ENCODE measurements at places on chromosomes 5 and 9.

DNA sequence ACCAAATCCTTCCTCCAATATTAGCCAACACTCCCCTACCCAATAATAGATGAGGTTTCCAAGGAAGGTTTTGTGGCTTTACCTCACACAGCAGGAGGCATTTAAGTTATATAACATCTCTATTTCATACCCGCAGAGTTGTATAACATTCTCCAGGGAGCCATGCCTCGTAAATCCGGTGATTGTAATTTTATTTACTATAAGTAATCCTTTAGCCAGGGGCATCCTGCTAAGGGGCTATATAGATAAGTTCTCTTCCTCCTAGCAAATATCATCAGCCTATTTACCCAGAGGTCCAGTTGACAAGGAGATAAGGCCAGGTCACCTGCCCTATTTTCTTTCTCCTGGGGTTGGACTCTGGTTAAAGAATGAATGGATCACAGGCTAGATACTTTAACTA lies 2051.0 kb downstream of the EFNA5 start:
- DNase-seq = no peak

DNA sequence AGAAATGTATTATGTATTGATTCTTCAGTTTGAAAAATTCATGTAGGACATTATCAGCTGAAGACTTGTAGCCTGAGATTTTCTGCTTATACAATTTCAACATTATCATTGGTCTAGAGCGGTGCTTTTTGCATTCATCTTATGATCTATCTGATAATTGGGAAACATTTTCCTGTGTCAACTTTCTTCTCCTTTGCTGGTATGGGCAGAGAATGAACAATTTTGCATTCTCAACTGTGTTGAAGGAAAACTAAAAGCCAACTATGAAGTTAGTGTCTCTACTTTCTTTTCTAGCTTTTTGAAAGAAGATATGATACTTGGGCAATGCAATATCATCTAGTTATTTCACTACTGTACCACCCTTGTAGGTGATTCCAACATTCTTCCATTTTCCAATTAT lies 10.3 kb downstream of the ZFR start:
- DNase-seq = no peak

GRCh38 chr9:89924611-89925010 lies 319.8 kb downstream of the GADD45G start:
- no peak for DNase-seq

- DNase-seq = no peak
Observed at GRCh38 chr5:67746103-67746502, 469.5 kb upstream of the PIK3R1 start.

DNA sequence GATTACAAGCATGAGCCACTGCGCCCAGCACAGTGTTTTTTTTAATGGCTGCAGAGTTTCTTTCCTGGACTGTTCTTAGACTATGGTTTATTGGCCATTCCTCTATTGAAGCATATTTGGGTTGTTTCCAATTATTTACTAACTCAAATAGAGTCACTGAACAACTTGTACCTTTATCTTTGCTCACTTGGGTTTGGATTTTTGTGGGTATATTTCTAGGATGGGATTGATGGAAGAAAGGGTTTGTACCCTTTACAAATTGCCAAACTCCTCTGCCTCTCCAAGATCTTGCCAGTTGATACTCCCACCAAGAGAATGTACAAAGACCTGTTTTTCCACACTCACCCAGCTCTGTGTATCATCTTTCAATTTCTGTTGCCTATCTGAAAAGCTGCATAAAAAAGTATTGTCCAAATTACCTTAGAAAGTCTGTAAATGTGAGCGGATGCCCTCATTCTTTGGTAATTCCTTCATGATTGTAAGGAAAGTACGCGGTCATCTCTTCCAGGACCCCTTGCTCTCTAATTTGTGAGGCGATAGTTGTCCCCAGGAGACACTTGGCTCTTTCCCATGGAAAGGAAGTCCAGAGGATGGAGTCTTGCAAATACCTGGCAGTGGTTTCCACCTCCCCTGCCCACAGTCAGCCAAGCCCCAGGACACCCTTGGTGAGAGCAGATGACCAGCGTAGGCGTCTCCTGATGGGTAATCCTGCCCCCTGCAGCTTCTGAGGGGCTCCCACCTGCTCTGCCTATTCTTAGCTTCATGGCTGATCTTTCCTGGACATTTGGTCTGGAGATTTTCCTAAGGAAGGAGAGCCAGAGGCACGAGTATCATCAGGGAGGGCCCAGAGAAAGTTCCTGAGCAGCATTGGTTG lies 33.0 kb downstream of the ARHGEF37 start:
- DNase-seq = no peak

GRCh38 chr5:93573354-93574351 lies 7.4 kb downstream of the NR2F1-AS1 start:
- no peak for DNase-seq

DNA sequence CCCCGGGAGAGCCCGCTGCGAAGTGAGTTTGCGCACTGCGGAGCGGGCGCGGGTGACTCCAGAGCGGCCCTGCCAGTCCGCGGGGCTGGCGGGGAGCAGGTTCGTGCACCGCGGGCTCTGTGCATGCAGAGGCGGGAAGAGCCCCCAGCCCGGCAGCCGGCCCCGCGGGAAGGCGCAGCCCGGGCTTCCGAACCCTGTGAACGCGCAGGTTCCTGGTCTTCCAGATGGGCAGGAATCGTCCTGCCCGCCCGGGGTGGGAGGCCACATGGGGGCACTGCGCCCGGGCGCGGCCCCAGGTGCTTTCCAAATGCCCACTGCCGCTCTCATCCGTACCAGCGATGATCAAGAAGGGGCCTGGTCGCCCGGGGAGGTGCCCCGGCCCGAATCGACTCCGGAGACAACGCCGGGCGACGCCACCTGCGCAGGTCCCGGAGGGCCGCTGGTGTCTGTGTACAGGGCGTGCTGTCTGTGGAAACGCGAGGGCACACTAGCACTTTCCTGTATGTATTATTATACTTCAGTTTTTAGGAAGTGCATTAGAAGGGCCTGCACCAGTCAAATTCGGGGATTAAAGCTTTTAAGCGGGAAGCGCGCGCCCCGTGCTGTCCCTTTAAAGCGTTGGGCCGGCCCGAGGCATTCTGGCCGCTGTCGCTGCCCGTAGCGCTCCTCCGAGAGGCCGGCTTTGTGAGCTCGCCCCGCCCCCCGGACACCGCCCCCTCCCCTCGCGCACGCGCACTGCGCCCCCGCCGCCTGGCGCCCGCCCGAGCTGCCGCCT lies at the start of gene WDR5:
Gene WDR5 (plus strand): TSS at position 740 of the 775 bp plus-strand sequence. CDS start 3,796 bp downstream, outside the sequence.
- peak; percentile 93 for DNase-seq

DNA sequence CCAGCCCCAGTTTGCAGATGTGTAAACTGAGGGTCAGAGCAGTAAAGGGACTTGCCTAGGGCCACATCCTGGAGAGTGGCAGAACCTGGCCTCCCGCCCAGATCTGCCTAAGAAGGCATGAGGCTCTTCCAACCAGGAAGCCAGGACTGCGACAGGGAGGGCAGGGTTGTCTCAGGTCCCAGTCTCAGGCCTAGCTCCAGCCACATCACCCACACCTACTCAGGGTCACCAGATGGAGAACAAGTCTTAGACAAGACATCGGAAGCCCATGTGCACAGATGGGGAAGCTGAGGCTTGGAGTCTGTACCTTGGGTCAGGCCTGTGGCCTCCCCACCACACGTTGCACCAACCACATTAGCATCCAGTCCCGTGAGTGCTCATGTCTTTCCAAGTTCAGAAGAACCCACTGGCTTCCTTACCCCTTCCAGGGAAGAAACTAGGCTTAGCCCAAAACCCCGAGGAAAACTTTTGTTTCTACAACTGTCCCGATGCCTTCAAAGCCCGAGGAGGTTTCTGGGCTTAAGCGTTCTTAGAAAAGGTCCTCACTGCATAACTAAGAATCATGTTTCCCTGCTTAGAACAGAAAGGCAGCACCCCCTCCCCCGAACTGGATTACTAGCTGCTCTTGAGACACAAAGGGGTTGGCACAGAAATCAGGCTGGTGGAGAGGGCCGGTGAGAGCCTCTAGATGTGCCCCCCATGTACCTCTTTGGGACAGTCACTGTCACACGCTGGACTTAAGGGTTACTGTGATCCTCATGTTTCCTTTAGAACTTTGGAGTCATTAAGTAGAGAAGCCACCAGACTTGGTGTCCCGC lies 2.2 kb downstream of the FAM78A start:
- no peak for DNase-seq

DNA sequence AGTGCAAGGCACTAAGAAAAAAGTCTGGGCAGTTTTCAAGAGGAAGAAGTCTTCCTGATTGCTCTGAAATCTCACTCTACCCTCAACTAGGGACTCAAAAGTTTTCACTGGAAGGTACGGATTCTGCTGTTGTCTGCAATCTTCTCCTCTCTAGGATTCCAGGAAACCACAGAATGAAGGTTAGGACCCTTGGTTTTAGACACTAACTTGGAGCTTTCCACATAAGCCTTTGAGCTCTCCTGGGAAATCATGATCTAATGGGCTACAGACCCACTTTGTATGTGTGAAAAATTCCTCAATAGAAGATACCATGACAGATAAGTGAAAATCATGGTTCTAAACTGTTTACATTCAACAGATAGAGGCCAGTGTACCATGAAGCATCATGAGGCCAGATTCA lies 265.1 kb downstream of the PSAT1 start:
- DNase-seq = no peak

DNA sequence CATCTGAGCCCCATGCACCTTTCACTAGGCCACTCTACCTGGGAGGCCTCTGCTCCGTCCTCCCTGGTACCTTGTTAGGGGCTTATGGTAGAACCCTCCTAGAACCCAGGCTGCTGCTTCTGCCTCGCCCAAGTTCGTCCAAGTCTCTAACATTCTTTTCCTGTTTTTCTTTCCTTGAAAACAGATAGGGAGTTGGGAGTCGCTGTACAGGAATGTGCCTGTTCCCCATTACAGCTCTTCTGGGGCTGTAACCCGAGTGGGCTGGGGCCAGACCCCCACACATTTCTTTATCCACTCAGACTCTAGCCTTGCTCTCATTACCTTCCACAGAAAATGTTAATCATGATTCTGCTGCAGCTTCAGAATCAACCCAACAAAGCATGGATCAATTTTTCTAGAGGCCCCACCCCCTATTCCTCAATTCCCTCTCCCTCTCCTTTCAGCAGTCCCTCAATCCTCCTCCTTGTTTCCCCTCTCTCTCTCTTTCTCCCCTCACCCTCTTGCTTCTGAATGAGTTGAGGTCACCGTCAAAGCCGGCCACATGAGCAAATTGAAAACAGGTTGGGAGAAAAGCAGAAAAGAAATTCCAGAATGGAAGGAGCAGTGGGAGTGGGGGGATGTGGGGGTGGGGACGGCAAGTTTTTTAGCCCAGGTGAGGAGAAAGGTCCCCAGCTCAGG lies 193.8 kb upstream of the TRIM32 start:
- no peak for DNase-seq

GRCh38 chr5:23164971-23165370 lies 311.8 kb upstream of the CDH12 start:
- DNase-seq = no peak

DNA sequence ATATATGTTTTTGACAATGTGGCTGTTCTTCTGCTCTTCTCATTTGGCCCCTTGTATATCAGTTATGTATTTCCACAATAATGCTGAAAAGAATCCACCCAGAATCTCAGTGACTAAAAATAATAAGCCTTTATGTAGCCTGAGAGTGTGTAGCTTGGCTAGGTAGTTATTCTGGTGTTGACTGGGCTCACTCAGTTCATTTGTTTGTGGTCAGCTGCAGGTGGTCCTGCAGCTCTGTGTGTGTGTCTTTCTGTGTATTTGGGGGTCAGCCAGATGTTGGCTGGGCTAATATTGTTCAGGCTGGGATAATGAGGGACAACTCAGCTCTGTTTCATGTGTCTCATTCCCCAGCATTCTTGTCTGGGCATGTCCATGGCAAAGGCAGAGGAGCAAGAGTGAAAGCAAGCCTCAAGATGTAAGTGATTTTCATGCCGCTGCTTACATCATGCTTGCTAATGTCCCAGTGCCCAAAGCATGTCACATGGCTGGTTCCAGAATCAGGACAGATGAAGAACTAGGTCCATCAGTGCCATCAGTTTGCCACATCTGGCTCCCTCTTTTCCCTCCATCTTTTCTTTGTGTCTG lies 162.8 kb downstream of the KCTD16 start:
- no peak for DNase-seq

GRCh38 chr9:125176636-125177035 lies 13.0 kb downstream of the PPP6C start:
- no peak for DNase-seq

DNA sequence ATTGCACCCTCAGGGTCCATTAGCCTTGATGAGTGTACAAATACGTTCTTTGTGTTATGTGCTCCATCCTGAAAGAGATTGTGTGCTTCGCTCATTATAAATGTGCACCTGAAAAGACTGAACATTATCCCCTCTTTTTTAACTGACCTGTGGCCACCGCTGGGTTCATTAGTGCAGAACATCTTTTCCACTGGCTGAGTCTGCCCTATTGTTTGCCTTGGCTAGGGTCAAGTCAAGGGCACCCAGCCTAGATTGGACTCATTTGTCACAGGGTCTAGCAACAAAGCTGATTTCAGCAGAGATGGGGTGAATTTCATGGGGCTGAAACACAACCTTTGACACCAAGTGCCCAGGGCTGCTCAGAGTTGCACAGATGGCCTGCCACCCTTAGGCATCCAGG lies 764.1 kb upstream of the ARRDC3 start:
- no peak for DNase-seq

- no peak for DNase-seq
Observed at GRCh38 chr5:115271295-115272050, 8.8 kb upstream of the PGGT1B start.

- DNase-seq = no peak
Observed at GRCh38 chr5:124706729-124707361, 39.6 kb downstream of the ZNF608 start.

- DNase-seq = no peak
Observed at GRCh38 chr5:135642488-135642870, 63.7 kb upstream of the CXCL14 start.

DNA sequence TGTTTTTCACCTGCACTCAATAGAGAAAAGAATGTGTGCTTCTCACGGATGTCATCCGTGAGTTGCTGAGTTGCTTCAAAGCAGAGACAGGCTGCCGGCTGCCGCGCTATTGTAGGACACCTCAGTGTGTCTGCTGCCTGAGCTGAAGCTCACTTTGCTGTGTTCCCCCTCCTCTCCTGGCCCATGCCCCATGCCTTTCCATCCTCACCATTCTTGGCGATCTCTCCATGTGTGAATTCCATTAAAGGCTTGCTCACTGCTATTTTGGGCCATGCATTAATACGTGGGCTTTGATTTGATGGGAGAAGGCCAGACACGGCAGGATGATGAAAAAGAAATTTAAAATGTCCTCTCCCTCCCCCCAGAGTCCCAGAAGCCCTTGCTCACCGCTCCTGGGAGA lies 14.5 kb downstream of the ADAM19 start:
- no peak for DNase-seq

DNA sequence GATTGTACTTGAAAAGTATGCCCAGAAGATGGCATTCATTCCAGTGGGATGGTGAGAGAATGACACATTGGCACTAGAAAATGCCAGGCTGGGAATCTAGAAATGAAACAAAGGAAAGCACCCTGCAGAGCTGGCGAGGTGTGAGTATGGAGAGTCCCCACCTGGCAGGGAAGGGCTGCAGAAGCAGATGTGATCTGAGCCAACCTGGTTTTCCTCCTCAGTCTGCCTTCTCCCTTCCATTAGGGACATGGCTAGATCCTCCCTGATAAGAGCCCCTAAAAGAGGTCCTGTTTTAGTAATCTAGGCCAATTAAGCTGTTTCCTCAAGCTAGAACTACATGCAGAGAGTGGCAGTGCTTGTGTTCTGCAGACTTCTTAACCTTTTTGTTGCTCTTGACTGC lies 24.7 kb upstream of the TNFSF15 start:
- no peak for DNase-seq
